ENCODE measurements at places on chromosomes 11 and 22.
A peak's percentile ranks its signal among the peaks of the same experiment; 100 is the strongest.

- peak; percentile 64 for DNase-seq
Measured at GRCh38 chr11:79236541-79236971, 204.3 kb downstream of the TENM4 start.

DNA sequence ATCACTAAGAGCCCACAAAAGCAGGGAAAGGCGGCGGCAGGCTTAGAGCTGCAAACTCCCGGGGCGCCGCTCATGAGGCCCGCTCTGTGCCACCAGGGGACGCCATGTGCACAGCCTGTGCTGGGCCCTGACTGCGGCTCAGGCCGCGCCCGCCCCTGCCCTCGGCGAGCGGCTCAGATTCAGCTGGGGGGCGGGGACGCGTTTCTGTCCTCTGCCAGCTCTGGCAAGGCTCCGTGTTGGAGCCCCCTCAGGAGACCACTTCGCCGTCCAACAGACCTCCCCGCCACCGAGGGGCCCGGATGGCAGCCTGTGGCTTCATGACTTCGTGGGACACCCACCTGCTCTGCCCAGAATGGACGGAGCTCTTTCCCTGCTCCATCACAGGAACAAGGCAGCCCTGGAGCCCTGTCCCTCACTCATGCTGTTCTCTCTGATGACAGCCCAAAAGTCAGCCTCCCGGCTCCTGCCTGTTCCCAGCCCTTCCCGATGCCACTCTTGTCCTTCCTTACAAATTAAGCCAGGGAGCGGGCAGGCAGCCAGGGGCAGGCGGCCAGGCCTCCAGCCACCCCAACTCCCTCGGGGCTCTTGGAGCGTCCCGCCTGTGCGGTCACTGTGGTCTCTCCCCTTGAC is 69.1 kb downstream of the NAT10 start:
- peak; percentile 61 for DNase-seq

- DNase-seq: peak; percentile 50
Measured at GRCh38 chr11:66335531-66336233, 552 bp downstream of the RIN1 start.

- DNase-seq: no peak
Measured at GRCh38 chr11:109658190-109658589, 236.2 kb downstream of the C11orf87 start.

GRCh38 chr11:2892967-2893528 is 7.5 kb upstream of the CDKN1C start:
- no peak for DNase-seq

All from mammary epithelial cell (primary cell).